Esophagus squamous epithelium (tissue), 5 donors: ENCODE measurements at places on chromosomes 3 and 15. TPM values are rescaled to one million over a fixed set of nuclear protein-coding genes. Genes with fewer than 3 reads are reported as not detected.

The GOLGA6A gene
- total RNA-seq: not detected

The TARS3 gene
- total RNA-seq: 2.9 TPM

The COL6A5 gene
- 0.11 TPM for total RNA-seq

The CIB2 gene
- 1.7 TPM for total RNA-seq

The CATSPER2 gene
- not detected for total RNA-seq

The SPSB4 gene
- not detected for total RNA-seq

The PIGZ gene
- 3.4 TPM for total RNA-seq

The CLDN18 gene
- total RNA-seq: not detected

The KCNH8 gene
- not detected for total RNA-seq

The ARRDC4 gene
- 14.0 TPM for total RNA-seq

The P2RY13 gene
- 0.18 TPM for total RNA-seq

The SLC22A13 gene
- total RNA-seq: not detected

The DRD3 gene
- not detected for total RNA-seq

The NR2E3 gene
- 0.38 TPM for total RNA-seq

The CEP19 gene
- total RNA-seq: 1.0 TPM

The CRYGS gene
- 0.26 TPM for total RNA-seq

The GOLGA6B gene
- not detected for total RNA-seq

The SPESP1 gene
- not detected for total RNA-seq

The OCA2 gene
- 5.2 TPM for total RNA-seq

The EPB42 gene
- not detected for total RNA-seq

The ATP13A4 gene
- 54.9 TPM for total RNA-seq

The ANXA2 gene
- 2,445 TPM for total RNA-seq

The CCDC33 gene
- total RNA-seq: not detected

The DLEC1 gene
- total RNA-seq: 0.19 TPM

The CKMT1B gene
- 60.7 TPM for total RNA-seq

The CASR gene
- total RNA-seq: not detected

The CSPG5 gene
- 0.32 TPM for total RNA-seq

The ATP13A5 gene
- 0.85 TPM for total RNA-seq

The GOLGA6L9 gene
- total RNA-seq: 3.4 TPM

The AADAC gene
- 0.38 TPM for total RNA-seq

The SLC22A14 gene
- total RNA-seq: 0.53 TPM

The TRIM71 gene
- total RNA-seq: not detected

The CNTN4 gene
- 0.31 TPM for total RNA-seq

The KBTBD12 gene
- total RNA-seq: 0.38 TPM
